Lung microvascular endothelial cell (primary cell): ENCODE measurements at places on chromosomes 11 and 22.

DNA sequence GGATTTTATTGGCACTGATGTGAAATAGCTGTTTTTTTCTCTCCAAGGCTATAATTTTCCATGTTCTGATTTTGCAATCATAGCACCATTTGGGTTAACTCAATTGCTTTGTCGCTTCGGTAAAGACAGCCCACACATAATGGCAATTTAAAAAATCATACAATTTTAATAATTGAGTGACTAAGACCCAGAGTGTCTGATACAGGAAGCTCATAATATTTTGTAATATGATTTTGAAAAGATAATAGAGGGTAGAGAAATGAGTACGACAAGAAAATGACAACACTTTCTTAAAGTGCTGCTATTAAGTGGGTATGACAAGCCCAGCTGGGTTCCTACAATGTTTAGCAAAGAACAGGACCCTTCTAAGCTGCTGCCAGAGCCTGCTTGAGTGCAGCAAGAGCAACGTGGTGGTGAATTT lies 439.1 kb downstream of the METTL15 start:
- DNase-seq: no peak

GRCh38 chr11:80239217-80239616 lies 798.4 kb upstream of the TENM4 start:
- no peak for DNase-seq

DNA sequence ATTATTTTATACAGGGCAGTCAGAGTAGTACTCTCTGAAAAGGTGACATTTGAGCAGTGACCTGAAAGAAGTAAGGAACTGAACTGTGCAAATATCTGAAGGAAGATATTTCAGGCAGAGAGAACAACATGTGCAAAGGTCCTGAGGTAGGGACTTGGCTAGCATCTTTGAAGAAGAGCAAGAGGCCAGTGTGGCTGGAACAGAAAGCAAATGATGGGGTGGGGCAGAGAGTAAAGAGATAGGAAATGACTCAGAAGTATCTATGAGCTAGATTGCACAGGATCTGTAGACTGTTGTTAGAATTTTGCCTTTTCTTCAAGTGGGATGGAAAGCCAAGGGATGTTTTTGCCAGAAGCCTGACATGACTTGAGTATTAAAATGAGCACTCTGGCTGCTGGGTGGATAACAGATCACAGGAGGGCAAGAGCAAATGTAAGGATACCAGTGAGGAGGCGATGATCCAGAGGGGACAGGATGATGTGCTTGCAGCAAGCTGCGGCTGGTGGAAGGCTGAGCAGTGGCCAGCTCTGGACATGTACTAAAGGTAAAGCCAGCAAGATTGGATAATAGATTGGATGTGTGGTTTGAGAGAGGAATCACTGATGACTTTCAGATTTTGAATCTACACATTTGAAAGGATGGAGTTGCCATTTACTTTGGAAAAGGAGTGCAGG lies 33.2 kb upstream of the TTC12 start:
- no peak for DNase-seq

DNA sequence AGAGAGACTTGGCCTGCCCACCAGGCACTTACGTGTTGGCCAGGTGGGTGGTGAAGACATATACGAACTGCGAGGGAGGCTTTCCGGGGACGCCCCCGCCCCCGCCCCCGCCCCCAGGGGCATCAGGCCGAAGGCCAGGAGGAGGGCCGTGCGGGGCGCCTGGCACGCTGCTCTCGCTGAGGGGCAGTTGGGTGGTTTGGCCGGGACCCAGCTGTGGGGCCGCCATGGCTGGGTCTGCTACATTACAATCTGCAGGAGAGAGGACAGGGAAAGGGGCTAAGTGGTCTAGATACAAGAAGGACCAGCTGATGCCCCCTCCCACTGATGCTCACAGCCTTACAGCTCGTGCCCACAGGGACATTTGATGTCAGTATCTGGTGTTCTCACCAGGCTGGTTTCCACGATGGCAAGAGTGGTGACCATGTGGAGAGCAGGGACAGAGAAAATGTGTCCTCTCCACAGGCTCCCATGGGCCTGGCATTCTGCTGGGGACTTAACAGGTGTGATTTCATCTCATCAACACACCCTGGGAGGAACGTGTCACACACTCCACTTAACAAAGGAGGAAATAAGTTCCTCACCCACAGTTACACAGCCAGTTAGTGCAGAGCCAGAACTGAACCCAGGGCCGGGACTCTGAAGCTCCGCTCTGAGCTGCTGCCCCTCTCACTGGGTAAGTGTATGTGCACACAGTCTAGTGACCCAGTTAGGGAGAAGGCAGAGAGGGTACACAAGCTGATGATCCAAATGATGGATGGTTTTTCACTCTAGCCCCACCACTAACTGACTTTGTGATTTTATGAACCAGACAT lies 19.7 kb downstream of the CXCR5 start:
- DNase-seq: no peak

DNA sequence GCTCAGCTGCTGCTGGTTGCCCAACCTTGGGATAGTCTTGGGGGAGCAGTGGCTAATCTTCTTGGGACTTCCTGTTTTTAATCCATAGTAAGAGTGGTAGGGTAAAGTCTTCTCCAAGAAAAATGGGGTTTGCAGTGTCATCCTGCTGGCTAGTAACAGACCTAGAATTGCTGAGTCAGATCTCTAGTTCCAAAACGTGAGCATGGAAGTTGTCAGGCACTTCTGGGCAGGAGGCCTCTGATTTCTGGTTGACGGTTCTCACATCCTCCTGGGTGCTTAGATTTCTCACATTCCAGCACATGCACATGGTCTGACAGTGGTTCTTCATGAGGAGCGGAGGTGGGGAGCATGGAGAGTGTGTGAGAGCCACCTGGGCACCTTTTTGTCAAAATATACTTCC lies 410.0 kb downstream of the OPCML start:
- no peak for DNase-seq

DNA sequence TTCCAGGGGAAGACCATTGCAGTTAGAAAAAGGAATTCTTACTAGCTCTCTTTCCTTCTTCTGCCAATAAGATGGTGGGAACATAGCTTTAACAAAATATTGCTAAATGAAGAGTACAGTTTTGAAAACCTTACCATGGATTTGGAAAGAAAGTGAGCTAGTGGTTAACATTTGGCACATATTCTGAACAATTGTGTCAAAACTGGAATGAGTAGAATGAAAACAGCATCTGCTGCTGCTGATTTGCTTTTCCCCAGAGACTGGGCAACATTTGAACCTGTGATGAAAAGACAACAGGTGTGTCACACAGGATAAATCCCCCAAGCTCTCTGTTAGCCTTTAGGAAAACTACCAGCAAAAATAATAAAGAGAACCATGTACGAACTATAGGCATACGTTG lies 761.4 kb downstream of the KCNA4 start:
- DNase-seq: no peak

DNA sequence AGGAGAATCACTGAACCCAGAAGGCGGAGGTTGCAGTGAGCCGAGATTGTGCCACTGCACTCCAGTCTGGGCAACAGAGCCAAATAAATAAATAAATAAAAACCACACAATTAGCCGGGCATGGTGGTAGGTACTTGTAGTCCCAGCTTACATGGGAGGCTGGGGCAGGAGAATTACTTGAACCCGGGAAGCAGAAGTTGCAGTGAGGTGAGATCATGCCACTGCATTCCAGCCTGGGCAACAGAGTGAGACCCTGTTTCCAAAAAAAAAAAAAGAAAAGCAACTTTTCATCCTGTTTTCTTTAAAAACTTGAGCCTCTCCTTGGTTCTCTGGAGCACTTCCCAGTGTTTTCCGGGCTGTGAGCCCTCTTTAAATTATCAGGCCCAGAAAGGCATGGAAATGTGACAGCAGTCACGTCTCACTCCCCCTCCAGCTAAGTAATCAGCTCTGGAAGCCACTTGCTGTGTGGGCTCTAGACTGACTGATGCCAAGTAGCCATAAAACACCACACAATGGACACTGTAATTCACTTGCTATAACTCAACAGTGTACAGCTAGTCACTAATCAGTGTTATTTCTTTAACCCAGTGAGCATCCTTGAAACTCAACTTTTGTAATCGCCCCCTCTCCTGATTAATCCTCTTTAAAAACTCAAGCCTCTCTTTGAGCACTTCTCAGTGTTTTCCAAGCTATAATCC lies 13.0 kb upstream of the MCHR1 start:
- peak; percentile 41 for DNase-seq

DNA sequence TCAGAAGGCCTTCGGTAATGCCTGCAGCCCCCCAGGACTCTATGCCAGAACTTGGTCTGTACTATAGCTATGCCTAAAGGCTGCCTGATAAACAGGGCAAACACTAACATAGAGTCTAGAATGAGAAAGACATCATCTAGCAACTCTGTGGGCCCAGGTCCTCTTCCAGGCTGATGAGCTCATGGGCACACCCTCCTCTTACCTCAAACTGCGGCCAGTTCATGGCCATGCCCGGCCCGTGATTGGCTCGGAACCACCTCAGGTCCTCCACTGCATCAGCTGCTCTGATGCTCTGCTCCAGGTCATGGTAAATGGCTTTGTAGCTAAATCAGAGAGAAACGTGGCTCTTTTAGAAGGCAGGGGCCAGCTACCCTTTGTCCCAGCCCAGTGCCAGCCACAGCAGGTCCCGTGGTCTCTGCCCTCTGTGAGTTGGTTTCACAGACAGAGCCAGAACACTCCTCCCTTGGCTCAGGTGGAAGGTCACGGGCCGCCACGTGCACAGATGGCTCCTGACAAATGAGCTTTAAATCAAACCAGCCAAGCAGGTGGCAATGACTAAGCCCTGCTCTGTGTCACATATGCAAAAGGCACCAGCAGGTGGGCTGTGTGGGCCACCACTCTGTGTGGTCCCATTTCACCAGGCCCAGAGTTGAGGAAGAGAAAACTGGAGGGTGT lies 25.0 kb upstream of the ARFGAP3 start:
- DNase-seq: no peak

DNA sequence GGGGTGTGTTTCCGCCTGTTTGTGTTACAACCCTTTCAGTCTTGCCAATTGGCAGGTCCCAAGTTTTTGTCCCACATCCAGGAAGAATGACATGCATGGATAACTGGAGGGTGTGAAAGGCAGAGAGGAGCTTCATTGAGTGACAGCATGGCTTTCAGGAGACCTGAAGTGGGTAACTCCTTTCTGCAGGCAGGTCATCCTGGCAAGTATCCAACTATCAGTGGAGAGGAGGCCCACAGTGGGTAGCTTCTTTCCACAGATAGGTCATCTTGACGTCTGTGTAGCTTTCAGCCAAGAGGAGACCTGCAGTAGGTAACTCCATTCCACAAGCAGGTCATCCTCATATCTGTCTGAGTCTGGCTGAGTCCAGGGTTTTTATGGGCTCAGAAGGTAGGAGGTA lies 1268.8 kb upstream of the CNTN5 start:
- no peak for DNase-seq
